ENCODE measurements at places on chromosomes 13 and 19.

- no peak for DNase-seq
These were observed 671.1 kb upstream of the SPRY2 start for GRCh38 chr13:81012031-81012430.

DNA sequence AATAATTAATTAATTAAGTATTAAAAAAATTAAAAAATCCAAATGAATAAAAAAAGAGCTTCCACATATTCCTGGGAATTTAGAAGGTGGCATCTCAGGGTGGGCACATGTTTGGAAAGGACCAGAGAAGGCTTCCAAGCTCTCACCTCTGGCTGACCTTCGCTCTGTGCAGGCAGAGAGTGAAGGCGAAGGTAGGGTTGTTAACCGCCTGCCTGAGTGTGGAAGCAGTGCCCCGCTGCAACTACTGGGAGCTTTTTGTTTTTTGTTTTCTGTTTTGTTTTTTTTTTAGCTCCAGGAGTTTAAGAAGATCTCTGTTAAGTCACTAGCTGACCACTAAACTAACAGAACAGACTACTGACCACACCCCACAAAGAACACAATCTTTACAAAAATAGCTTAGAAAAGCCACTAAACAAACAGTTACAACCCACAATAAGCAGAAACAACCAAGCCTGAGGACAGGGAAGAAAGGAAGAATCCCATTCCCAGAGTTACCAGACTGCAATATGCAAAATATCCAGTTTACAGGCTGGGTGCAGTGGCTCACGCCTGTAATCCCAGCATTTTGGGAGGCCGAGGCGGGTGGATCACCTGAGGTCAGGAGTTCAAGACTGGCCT is 11.4 kb downstream of the ZNF541 start:
- DNase-seq, result no peak

DNA sequence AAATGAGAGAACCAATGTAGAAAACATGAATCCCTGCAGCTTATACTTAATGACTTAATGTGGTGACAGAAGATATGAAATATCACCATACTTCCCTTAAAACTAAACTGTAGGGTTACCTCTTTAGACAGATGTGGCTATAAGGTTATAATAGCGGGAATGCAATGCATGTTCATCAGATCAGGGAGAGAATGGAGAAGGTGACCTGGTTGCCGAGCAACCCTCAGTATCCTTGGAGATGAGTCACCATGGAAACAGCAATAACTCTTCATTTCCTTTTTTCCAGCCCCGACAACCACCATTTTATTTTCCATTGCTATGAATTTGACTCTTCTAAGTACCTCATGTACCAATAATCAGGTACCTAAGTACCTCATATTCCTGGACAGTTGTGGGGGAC is 28.0 kb upstream of the ZNF835 start:
- no peak for DNase-seq

- no peak for DNase-seq
These were observed 16.4 kb downstream of the RCN3 start for GRCh38 chr19:49544154-49544553.

DNA sequence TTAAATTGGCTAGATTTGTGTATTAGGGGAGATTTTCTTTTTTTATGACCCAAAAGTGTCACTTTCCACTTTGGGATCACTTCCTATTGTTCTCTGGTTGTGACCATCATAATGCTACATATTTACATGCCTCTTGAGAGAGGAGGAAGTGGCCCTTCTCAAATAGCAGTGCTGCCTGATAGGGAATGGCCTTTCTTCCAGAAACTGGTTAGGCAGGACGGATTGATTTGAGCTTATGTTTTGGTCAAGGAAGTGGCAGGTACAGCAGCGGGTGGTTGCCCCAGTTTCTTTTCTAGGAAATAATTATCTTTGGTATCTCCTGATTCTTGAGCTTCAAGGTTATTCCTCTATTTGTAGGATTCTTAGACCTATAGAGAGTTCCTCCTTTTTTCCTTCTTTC is 21.9 kb upstream of the WTIP start:
- DNase-seq, result no peak

- DNase-seq, result no peak
These were observed 5.7 kb downstream of the CALM3 start for GRCh38 chr19:46606681-46607447.

DNA sequence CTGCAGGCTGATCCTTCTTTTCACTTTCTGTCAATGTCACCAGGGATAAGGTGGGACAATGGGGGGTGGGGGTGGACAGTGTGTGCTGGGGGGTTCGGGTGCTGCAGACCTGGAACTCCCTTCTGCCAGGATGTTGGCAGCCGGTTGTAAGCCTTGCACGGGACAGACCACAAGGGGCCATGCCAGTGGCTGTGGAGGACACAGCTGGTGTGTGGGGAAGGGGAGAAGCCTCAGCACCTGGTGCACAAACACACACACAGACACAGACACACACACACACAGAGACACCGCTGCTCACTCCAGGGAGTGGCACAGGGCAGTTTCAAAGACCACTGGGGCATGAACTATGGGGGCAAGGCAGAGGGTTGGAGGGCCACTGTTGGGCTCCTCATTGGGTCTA is 3.6 kb downstream of the F2RL3 start:
- no peak for DNase-seq

GRCh38 chr19:439167-439900 is 21.5 kb downstream of the SHC2 start:
- no peak for DNase-seq

DNA sequence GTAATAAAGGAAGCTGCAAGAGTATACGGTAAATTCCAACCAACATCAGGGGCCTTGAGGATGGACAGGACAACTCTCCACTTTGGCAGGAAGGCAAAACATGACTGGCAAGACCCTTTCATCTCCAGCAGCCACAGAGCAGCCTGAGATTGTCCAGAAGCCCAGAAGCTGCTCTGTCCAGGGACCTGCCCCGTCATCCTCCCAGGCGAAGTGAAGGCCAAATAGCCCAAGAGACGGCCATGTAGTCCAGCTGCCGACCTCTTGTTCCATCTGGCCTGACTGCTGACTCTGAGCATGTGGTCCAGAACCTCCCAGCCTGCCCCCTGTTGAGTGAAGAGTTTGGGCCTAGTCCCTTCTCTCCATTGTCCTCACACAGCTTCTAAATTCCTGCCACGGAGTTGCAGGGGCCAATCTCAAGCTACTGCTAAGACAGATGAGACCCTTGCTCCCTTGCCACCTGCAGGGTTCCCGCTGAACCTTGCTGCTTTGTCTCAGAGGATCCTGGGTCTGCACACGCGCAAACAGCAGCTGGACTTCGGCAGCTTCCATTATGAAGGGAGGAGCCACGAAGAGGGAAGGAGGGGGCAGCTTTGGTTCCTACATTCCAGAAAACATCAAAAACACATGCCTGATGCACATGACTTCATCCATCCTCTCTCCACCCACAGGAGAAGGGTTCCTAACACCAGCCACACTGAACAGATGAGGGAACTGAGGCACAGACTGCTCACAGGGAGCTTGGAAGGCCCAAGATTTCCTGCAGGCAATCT is 196.9 kb downstream of the KATNAL1 start:
- DNase-seq, result no peak

GRCh38 chr19:6161271-6161850 is 25.9 kb downstream of the ACSBG2 start:
- peak; percentile 89 for DNase-seq

DNA sequence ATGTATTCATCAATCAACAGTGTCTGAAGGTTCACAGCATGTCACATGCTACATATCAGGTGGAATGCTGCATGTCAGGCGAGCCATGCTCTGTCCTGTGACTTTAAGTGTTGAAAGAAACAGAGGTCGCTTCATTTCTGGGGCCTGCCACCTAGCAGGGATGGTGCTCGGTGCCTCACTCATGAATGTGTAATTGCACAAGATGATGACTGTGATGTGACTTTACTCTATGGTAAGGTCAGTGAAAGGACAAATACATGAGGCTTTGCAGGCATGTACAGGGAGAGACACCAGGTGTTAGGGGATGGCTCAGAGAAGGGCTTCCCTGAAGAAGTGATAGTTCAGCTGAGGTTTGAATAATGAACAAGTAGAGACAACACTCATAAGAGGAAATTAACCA is 66.7 kb downstream of the FRY start:
- DNase-seq, result no peak

- no peak for DNase-seq
These were observed 103.7 kb downstream of the ABCC4 start for GRCh38 chr13:95197548-95197947.

DNA sequence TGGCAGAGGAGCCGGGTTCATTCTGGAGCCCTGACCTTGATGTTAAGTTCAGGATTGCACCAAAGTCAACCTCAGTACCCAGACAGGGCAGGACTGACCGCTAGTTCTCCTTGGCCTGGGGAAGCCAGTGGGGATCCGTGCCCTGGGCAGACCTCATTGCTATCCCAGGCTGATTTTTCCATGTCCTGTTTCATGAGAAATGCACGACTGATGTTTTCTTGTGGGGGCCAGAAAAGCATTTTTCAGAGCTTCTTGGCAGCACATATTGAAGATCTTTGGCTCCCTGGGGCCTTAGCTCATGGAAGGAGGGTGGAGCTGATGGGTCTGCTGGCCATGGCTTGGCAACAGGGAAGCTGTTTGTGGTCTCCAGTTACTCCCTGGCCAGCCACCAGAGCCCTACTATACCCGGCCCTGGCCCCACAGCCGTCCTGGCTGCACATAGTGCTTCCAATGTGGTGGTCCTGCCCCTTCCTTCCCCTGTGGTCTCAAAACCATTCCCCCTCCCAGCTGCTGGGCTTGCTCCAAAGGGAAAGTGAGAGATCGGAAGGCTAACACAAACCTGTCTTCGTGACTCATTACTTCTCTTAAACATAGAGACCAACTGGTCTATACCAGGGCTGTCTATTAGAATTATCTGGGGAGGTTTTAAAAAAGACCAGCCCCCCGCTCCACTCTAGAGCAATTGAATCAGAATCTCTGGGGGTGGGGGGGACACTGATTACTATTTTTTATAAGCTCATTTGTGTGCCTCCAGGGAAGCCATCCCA is 11.2 kb downstream of the IL17D start:
- DNase-seq, result no peak

DNA sequence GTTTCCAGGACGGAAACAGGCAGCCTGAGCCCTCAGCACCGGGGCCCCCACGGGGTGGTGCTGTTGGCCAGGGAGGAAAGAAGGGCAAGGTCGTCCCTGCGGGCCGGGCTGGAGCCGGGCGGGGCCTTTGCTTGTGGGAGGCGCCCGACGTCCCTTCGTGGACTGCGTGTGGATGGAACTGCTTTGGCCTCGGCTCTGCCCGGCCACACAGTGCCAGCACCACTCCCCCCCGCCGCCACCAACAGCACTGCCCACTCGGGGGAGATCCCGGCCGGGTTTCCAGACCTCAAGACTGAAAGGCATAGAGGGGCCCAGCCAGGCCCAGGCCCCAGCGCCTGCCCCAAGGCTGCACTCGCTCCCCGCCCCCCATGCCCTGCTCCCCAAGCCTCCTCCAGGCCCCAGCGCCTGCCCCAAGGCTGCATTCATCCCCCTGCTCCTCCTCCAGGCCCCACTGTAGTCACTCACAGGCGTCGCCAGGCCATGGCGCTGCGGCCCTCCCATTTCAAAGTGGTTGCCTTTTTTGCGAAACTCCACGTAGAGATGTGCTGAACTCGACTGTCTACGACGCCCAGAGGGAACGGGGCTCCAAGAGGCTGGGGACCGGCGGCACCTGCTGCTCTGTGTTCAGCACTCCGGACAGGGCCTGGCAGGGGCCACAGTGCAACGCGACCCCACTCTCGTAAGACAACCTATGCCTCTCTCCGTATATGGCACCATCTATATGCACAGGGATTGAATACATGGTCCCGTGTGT is 22.5 kb downstream of the C13orf46 start:
- peak; percentile 43 for DNase-seq

DNA sequence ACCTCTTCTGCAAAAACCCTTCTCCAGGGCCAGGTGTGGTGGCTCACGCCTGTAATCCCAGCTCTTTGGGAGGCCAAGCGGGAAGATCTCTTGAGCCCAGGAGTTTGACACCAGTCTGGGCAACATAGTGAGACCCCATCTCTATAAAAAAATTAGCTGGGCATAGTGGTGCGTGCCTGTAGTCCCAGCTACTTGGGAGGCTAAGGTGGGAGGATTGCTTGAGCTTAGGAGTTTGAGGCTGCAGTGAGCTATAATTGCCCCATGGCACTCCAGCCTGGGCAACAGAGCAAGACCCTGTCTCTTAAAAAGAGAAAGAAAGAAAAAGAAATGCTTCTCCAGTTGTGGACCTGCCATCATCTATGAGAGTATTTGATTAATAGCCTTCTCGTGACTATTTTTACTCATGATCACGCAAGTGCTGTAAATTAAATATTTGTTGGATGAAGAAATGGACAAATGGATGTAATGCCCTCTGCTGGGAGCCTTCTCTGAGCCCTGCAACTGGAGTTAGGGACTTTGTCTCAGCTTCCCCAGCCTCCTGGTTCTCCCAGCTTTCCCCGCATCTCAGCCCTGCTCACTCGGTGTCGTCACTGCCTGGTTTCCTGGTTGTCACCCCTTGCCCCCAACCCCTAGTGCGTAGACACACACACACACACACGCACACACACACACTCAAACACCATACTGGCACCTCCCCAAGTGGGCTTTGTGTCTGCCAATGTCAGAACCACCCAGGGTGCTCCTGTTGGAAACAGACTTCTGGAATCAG is 12.2 kb downstream of the WIZ start:
- DNase-seq, result no peak

DNA sequence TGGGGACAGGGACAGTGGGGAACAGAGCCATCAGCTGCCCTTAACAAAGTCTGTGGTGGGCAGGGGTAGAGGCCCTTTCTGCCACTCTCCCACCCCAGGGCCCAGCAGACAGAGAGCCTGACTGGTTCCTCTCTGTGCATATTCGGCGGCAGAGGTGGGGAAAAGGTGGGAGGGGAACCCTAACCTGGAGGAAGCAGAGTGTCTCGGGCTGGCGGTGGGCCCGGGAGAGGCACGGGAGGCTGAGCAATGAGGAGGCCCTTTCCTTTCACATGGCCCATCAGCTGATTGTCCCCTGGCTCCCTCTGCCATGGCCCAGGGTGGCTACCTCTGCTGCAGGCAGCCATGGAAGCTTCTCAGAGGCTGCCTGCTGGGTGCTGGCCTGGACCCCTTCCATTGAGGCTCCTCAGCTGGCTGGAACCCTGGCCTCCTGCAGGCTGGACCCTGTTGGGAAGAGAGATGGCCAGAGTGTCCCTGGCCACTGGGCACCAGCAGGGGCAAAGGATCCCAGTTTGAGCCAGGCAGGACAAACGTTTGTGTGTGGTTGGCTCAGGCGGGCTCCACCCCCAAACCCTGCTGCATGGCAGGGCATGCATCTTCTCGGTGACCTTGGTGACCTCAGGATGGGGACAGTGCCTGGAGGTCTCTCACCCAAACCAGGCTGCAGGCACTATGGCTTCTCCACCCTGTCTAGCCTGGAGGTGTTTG is 202.8 kb upstream of the ZNF536 start:
- no peak for DNase-seq

DNA sequence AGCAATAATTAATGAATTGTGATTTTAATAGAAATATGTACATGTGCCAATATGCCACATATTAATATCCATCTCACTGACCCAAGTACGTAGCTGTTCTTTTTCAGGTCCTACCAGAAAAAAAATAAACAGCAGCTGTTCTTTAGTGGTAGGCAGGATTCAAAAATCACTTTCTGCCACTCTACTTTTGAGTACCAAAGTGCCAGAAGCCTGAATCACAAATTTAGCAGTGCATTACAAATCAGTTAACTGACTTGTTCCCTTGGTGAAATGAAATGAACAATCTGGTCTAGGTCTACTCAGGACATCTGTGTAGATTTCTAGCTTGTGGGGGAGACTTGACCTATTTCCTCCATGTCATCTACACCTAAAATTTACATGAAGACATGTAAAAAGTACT is 775.5 kb upstream of the GPC6 start:
- DNase-seq, result no peak

GRCh38 chr19:56253737-56254136 is 18.8 kb upstream of the EDDM13 start:
- DNase-seq, result peak; percentile 57
